ELR (cell line): ENCODE measurements at places on chromosomes 5 and 9.

GRCh38 chr9:100730086-100730485 lies 152.2 kb downstream of the CAVIN4 start:
- DNase-seq: no peak

DNA sequence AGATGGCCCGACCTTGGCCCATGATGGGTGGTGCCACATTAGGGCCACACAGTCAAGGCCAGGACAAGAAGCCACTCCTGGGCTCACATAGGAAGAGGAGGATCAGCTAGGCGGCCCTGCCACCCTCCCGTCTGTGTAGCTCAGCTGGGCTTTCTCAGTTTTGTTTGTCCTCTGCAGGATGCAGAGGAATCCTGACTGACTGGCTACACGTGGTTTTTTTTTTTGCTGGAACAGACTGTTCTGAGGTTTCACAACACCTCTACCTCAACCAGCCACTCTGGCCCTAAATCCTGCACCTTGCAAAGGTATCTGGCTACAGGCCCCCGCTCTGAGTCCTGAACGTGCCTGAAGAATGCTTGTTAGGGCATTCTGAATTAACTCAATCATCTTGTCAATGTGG lies 88.3 kb upstream of the MSX2 start:
- no peak for DNase-seq

GRCh38 chr5:97764700-97765099 lies 581.7 kb upstream of the RIOK2 start:
- DNase-seq: peak; percentile 87

- no peak for DNase-seq
These were observed 90.6 kb downstream of the PRRT1B start for GRCh38 chr9:131635892-131636291.

GRCh38 chr5:130992621-130993020 lies 172.4 kb downstream of the HINT1 start:
- DNase-seq: no peak
